ENCODE measurements at places on chromosomes 12 and 14. TPM values are rescaled to one million over a fixed set of nuclear protein-coding genes. Genes with fewer than 3 reads are reported as not detected.

- DNase-seq, result no peak
These were observed 142.0 kb downstream of the SCARB1 start for GRCh38 chr12:124721501-124722162.

Gene SLCO1C1
- not detected for total RNA-seq

GRCh38 chr12:97754306-97754705 is 291.7 kb downstream of the RMST start:
- DNase-seq, result no peak

- DNase-seq, result peak; percentile 48
These were observed 219.3 kb upstream of the NOS1 start for GRCh38 chr12:117580718-117581062.
